ENCODE measurements at places on chromosomes 16 and 17. TPM values are rescaled to one million over a fixed set of nuclear protein-coding genes. Genes with fewer than 3 reads are reported as not detected.

PPY gene
- total RNA-seq = not detected

GRAP gene
- total RNA-seq = 13.3 TPM

CACNA1H gene
- 0.18 TPM for total RNA-seq

DUXB gene
- total RNA-seq = not detected

OGFOD3 gene
- total RNA-seq = 34.7 TPM

CCL18 gene
- total RNA-seq = not detected

DNA sequence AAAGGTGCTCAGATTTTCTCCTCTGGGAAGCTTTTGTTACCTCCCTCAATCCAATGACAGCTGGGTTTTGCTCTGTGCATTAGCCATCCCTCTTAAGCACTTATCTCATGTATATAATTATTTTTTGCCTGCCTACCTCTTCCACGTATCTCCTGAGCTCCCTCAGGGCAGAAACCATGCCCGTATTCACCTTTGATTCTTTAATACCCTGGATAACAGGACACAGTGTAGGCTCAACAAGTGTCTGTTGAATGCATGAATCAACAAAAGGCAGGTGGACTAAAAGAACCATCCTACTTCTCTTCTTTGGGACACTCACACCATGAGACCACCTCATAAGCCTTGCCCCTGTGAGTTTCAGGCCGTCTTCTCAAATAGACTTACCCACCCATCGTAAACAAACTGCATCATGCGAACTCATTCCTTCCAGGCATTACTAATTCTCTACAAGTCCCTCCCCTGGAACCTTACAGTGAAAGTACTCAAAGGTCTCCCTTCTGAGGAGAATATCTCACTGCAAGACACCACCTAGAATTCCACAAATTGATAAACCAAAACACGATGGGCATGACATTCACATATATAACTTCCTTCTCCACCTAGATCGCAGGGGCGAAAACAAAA, 3.2 kb downstream of the ARHGAP17 start:
- DNase-seq = no peak

GRCh38 chr16:87267566-87267965, 49.6 kb downstream of the C16orf95 start:
- no peak for DNase-seq

GRCh38 chr17:37816950-37817349, 72.1 kb upstream of the HNF1B start:
- DNase-seq = no peak

GRCh38 chr16:78926723-78927210, 673.8 kb downstream of the MAF start:
- DNase-seq = no peak

GRCh38 chr16:69812688-69813014, 50.5 kb downstream of the WWP2 start:
- DNase-seq = no peak

DNA sequence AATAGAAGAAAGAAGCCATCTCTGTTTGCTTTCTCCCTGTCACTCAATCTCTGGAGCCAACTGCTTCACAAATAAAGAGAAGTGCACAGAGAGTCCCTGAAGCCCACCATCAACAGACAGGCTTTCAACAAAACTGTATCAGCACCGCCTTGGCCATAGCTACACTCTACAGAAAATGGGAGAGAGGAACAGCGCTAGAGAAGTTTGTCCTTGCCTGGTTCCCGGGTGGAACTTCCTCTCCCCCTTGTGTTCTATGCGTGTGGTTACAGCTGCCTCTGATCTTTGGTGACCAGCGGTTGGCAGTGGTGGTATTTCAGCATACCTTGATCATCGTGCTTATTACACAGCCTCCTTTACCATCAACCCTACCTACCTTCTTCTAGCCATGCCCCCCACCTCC, 91.4 kb upstream of the CCL2 start:
- DNase-seq = no peak

DNA sequence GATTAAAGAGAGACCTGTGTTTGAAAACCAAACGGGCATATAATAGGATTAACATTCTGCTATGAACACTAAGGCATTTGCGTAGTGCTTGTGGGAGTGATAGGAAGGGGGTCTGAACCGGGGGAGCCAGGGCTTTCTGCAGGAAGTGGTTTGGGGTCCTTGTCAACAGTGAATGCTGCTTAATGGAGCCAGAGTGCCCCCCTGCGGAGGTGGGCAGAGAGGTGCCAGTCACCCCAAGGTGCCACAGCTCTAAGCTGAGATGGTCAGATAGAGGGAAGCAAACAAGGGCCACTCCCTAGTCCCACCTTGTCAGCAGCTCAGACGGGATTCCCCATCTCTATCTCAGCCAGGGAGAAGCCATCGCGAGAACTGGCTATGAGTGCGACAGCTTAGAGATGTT, 17.7 kb downstream of the NAA60 start:
- no peak for DNase-seq

DNA sequence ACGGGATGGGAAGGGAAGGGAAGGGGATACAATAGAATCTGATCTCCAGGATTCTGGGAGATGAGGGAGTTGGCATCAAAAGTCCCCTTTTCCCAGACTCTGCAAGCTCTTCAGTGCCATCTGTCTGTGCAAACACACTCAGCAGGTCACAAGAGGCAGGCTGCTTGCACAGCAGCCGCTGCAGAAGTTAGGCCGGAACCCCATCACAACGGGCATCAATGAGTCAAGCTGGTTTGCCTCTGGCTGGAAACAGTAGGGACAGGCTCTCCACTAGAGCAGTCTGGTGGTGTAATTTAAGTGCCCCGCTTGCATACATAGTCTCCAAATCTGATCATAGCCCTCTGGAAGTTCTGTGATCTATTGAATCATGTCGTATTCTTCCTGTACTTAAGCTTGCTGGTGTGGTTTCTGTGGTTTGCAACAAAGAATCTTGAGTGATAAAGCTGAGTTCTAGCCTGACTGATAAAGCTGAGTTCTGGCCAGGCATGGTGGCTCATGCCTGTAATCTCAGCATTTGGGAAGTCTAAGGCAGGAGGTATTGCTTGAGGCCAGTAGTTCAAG, 33.7 kb upstream of the KDM8 start:
- peak; percentile 48 for DNase-seq

DNA sequence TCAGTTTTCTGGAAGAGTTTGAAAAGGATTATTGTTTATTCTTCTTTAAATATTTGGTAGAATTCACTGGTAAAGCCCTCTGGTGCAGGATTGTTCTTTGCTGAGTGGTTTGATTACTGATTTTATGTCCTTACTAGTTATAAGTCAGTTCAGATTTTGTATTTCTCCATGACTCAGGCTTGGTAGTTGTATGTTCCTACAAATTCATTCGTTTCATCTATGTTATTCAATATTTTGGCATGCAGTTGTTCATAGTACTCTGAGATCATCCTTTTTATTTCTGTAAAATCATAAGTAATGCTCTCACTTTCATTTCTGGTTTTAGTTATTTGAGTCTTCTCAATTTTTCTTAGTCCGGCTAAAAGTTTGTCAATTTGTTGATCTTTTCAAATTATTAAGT, 58.1 kb upstream of the CRYM start:
- DNase-seq = no peak

- DNase-seq = no peak
Observed at GRCh38 chr17:57631871-57632270, 113.2 kb downstream of the CCDC182 start.

GRCh38 chr17:64187093-64187895, 57.4 kb upstream of the ERN1 start:
- DNase-seq = no peak

DNA sequence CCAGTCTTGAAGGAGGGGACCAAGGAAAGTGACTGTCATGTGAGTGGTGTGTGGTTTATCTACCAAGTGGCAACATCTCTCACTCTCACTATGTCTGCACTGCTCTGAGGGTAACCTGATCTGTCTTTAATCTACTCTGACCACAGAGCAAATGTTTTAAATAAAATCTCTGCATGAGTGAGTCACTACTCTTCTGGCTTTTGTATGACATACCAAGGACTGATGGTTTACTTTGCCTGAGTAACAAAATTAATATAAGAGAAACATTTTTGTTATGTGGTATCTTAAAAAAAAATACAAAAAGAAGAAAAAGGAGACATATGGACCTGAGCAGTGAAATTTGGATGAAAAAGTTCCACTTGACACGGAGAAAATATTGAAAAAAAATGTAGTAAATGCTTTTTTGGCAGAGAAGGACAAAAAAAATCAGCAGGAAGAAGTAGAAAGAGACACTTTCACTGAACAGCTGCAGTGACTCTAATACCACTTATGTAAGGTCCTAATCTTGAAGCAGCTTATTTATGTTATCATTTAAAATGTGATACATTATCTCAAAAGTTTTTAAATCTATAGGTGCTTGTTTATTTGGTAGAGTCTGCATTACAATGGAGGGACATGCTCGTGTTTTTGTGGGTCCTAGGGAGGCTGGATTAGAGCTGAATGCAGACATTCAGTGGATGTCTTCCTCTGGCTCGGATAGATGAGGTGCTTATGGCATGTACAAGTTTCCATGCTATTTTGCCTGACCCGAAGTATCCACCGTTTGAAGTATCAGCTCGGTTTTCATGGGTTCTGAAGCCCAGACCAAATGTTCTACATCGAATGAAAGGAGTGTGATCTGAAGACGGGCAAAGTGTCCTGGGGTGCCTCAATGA, 240.7 kb downstream of the MAP2K6 start:
- no peak for DNase-seq
